ENCODE measurements at places on chromosomes 12 and 14.

DNA sequence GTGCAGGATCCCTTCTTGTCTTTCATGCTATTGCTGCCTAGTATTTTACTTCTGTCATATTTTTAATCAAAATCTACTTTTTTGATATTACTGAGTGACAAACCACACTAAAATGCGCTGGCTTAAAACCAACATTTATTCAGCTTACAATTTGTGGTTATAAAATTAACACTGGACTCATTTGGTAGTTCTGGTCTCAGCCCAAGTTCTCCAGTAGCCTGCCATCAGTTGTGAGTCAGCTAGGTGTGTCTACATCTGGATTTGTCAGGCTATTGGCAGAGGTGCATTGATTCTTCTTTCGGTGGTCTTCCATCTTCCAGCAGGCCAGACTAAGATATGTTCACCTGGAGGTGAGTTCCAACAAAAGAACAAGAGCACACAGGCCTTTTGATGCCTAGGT is 765.1 kb upstream of the FBXO33 start:
- DNase-seq, result no peak

DNA sequence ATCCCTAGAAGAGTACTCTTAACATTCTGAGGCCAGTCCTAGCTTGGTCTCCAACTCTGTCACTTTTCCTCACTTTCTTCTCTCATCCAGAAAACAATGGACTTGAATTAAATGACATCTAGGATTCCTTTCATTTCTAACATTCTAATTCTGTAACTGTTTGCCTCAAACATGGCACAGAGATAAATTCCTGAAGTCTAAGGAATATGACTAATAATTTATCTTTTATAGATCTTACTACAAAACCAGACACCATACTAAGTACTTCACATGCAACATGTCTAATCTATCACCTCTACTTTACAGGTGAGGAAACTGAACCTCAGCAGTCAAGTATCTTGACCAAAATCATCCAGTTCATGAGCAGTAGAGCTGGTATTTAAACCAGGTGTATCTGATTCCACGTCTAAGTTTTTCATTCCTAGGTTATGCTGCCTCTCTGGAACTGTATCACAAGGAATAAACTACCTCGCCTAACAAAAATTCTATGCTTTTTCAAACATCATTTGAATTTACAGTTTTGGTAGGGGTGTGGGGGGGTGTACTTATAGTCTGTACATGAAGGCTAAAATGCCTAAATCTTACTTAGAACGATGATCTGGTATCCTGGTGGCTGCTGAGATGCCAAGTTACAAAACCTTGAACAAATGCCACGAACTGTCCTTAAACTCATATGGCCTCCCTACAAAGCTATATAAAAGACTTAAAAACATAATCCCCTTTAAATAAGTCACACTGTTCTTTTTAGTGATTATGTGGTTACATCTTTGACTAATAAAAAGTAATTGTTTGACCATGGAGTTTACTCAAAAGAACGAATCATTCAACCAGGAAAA is 41.6 kb downstream of the ATXN2 start:
- DNase-seq, result no peak

DNA sequence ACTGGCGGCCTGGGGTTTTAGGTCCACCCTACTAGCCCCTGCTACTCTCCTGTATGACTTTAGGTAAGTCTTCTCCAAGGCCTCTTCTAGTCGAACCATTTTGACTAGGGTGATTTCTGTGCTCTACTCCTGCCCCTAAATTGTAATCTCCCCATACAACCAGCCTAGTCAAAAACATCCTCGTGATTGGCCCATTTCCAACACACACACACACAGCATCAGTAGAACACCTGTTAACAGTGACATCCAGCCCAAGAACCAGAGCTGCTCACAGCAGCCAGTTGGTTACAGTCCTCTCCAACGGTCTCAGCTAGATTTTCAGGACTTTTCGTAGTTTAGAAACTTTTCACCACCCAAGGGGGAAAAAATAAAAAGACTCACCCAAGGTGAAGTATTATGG is 30.9 kb downstream of the NT5DC3 start:
- no peak for DNase-seq

DNA sequence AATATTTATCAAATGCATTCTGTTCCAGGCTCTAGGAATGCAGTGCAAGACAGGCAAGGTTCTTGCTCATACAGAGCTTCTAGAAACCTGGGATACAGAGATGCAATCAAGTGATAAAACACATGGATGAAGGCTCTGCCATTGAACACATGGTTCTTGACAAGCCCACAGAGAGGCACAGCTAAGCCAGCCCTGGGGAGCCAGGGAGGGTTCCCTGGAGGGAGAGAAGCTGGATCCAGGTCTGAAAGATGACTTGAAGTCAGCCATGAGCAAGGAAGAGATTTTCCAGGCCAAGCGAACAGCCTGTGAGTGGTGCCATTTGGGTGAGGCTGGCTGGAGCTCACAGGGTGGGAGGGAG is 66.2 kb downstream of the IRF2BPL start:
- no peak for DNase-seq

- peak; percentile 35 for DNase-seq
Measured at GRCh38 chr12:52020539-52021336, 14.0 kb downstream of the TAMALIN start.

DNA sequence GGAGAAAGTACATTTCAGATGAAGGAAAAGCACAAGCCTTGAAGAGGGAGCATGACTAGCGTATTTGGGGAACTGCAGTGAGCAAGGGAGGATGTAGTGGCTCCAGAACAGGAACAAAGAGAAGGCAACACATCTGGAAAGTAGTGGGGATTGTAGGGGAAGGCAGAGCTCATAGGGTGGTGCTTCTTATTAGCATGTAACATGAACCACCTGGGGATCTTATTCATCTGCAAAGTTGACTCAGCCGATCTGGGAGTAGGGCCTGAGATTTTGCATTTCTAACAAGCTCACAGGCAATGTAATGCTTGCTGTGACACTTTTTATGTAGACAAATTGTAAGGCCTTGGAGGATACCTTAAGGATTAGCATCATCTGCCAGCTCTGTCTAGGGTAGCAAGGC is 447.3 kb downstream of the NELL2 start:
- DNase-seq, result no peak

GRCh38 chr12:122399592-122400373 is 22.7 kb downstream of the CLIP1 start:
- no peak for DNase-seq

Data from stimulated activated CD8-positive, alpha-beta memory T cell treated with anti-CD3 and anti-CD28 coated beads, Interleukin-15, amount 100 ng/mL, for 48 hours (primary cell).